Adipocyte (in vitro differentiated cells): ENCODE measurements at places on chromosomes 3 and 15.

- no peak for DNase-seq
Measured at GRCh38 chr15:55334371-55334770, 15.3 kb downstream of the PIGB start.

GRCh38 chr15:75646944-75647364 lies 758 bp upstream of the SNX33 start:
- DNase-seq = no peak

DNA sequence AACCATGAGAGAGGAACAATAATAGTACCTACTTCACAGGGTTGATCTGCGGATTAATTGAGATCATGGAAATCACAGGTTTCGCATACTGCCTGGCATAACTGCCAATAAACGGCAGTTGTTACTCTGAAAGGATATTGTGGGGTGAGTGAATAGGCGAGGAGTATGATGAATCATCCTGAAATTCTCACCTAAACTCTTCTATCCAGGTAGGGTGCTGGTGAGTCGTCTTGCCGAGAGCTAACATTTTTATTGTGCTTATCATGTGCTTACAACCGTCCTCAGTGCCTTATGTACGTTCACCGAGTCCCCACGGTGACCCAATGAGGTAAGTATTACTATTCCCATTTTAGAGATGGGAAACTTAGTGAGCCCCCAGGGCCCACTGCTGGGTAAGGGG lies 52.4 kb upstream of the SRGAP3 start:
- no peak for DNase-seq

- DNase-seq = no peak
Measured at GRCh38 chr15:56950979-56951378, 32.5 kb downstream of the TCF12 start.

DNA sequence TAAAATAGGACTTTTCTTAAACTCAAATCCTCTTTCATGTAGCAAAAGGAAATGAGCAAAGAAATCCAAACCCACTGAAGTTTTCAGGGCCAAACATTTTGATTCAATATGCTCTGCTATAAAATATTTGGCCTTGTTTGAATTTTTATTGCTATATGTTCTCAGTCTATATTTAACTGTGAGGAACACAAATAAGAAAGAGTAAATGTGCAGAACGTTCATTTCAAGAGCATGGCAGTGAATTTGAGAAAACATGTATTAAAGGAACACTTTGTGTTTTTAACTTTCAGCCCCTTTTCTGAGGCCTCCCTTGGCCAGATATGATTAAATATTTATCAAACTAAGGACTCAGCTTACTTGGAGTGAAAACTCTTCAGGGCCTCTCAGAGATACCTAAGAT lies 124.7 kb upstream of the CCNL1 start:
- no peak for DNase-seq

DNA sequence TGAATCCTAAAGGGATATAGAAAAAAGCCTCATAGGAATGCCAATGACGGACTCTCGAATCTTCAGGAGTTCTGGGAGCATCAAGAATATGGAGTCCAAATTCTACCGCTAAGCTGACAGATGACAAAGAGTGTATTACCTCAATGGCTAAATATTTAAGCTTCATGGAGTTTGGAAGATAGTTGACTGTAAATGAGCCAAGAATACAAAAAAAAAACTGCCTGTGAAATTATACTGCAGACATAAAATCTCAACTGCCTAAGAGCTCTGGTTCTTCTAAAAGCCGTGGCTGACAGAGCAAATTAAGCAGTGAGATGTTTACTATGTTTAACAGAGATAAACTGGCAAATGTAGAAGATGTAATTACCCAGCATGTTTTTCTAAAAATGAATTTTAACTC lies 140.0 kb downstream of the GADL1 start:
- no peak for DNase-seq

DNA sequence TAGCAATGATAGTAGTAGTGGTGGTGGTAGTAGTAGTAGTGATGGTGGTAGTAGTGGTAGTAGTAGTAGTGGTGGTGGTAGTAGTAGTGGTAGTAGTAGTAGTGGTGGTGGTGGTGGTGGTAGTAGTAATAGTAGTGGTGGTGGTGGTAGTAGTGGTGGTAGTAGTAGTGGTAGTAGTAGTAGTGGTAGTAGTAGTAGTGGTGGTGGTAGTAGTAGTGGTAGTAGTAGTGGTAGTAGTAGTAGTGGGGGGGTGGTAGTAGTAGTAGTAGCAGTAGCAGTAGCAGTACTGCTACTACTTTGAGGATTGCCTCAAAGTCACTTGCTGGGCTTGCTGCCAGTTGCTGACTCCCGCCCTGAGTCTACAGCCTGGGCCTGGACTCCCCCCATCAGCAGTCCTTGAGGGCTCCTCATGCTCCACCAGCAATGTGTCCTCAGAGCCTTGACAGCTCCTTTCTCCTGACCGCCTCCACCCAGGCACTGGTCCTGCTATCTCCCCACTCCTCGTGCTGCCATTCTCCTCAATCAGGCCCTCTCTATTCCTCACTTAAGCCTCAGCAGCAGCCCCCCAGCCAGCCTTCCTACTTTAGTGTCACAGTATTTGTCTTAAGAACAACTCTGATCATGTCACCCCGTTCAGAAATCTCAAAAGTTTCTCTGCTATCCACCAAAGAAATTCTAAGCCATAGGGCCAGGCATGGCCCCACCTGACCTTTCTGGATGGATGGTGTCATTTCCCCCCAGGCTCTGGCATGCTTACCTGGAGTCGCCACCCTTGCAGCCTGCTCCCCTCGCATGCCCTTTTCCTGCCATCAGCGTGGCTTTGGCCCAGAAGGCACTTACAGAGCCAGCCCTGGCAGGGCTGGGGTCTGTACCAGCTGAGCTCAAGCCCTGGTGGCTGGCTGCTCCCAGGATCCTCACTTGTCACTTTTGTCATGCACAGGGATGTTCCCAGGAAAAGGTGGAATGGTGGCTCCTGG lies 45.6 kb downstream of the DLEC1 start:
- peak; percentile 61 for DNase-seq

DNA sequence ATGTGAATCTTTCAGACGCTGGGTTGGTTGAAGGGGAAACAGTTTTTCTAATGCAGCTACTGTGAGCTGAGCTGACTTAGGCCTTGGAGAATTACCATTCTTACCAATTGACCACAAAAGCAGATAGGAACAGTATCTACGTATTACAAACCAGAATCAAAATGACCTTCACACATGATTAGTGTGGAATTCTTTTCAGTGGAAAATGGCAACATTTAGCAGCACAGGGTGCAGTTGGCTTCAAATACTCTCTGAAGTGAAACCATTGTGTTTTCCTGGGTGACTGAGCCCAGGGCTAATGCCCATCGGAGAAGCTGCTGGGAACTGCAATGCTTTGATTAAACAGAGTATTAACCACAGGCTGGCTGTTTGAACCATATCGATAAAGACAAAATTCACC lies 40.2 kb upstream of the GOLGA8J start:
- DNase-seq = no peak

GRCh38 chr3:8103954-8104353 lies 397.7 kb upstream of the LMCD1 start:
- DNase-seq = no peak

- no peak for DNase-seq
Measured at GRCh38 chr15:90489514-90489913, 40.2 kb upstream of the CRTC3 start.

GRCh38 chr15:98231696-98232440 lies 271.4 kb downstream of the ARRDC4 start:
- DNase-seq = no peak

DNA sequence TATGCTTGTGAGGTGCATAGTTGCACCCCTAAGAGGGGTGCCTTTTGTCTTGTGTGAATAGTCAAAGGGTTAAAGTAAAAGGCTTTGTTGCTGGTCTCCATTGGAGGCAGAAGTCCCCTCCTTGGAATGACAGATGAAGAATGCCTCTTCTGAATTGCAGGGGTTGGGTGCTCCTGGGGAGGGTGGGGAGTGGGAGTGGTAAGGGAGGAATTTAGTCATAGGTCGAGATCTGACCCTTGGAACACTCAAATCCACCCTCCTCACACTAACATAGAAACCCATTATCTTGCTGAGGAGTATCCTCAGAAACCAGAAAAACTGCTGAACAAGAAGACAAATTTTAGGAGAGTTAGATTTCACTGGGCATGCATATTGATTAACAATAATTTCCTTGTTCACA lies 4.7 kb downstream of the CTXND1 start:
- DNase-seq = no peak

- no peak for DNase-seq
Measured at GRCh38 chr15:29759596-29759995, 62.7 kb downstream of the TJP1 start.

GRCh38 chr3:55571216-55571813 lies 84.2 kb upstream of the WNT5A start:
- no peak for DNase-seq

- peak; percentile 75 for DNase-seq
Measured at GRCh38 chr3:111809186-111809585, 49.9 kb upstream of the PHLDB2 start.

- peak; percentile 56 for DNase-seq
Measured at GRCh38 chr15:50883903-50884302, 24.6 kb upstream of the AP4E1 start.

GRCh38 chr3:112894258-112894657 lies 47.6 kb upstream of the CD200R1L start:
- DNase-seq = peak; percentile 1

GRCh38 chr3:197951392-197951990 lies 1.5 kb downstream of the RPL35A start:
- DNase-seq = no peak

DNA sequence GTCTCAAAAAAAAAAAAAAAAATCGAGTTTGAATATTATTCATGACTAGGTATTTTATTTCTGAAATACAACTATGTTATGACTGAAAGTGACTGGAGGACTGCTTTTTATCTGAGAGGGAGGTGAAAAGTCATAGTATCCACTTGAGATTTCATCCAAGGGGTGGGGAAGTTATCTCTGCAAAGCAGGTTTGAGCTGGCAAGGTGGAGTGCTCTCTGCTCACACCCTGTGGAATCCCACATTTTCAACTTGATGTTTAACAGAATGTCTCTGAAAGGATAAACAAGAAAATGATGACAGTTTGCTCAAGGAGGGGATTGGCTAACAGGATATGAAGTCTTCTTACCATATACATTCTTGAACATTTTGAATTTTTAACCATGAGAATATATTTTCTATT lies 27.3 kb upstream of the SEC62 start:
- DNase-seq = no peak

GRCh38 chr3:123457841-123458240 lies 9.0 kb upstream of the ADCY5 start:
- DNase-seq = no peak

DNA sequence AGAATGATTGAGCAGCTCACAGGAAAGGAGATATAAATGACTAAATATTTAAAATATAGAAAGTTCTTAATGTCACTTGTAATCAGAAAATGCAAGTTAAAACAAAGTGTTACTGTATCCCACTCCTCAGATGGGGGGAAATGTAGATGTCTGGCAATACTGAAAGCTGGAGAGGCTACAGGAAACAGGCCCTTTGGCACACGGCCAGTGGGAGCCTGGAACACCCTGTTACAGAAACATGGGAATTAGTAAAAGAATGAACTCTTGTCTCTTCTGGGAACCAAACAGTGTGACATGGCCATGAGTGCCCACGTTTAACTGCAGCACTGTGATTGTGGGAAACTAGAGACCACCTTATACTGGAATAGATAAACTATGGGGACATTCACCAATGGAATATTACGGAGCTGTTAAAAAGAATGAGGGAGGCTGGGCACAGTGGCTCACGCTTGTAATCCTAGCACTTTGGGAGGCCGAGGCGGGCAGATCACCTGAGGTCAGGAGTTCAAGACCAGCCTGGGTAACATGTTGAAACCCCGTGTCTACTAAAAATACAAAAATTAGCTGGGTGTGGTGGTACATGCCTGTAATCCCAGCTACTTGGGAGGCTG lies 50.2 kb downstream of the CDCP1 start:
- DNase-seq = no peak

DNA sequence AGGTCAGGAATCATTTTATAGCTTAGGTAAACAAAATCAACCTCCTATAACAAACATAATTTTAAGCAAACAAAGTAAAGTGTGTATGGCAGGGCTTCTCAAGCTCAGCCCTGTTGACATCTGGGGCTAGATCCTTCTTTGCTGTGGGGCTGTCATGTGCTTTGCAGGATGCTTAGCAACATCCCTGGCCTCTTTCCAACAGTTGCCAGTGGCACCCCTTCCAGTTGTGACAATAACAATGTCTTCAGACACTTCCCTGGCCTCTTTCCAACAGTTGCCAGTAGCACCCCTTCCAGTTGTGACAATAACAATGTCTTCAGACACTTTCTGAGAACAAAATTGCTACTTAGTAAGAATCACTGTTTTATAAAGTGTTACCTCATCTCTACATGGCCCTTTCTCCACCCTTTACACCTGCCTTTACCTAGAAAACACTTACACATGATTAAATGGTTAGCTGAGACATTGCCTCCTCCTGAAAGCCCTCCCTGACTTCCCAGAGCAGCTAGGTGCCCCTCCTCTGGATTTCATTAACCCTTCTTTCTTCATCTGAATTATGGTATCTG lies 194.0 kb upstream of the LMCD1 start:
- no peak for DNase-seq

DNA sequence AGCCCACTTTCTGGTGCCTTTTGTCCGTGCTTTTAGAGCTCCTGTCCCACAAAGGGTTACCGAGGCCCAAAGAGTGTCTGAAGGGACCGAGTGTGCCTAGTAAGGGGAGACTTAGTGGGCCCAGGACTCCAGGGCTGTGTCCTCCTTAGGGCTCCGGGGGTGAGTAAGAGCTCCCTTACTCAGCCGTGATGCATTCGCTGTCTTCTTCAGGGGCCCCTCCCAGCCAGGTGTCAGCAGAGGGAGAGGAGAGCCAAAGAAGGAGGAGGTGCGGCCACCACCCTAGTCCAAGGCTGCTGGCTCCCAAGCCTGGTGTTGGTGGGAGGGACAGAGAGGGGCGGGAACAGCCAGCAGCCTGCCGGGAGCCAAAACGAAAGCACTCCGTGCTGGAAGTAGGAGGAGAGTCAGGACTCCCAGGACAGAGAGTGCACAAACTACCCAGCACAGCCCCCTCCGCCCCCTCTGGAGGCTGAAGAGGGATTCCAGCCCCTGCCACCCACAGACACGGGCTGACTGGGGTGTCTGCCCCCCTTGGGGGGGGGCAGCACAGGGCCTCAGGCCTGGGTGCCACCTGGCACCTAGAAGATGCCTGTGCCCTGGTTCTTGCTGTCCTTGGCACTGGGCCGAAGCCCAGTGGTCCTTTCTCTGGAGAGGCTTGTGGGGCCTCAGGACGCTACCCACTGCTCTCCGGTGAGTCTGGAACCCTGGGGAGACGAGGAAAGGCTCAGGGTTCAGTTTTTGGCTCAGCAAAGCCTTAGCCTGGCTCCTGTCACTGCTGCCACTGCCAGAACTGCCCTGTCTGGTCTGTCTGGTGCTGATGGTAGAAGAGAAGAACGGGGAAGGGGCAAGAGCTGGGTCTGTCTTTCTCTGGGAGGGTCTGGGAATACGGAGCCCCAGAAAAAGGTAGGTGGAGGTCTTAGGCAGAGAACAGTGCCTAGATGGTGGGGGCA lies at the start of gene IL17RC:
Gene IL17RC (plus strand): TSS at position 365 of the 947 bp plus-strand sequence. CDS start 218 bp downstream, at position 583.
- peak; percentile 91 for DNase-seq
